ENCODE measurements at places on chromosomes 3 and 15.

DNA sequence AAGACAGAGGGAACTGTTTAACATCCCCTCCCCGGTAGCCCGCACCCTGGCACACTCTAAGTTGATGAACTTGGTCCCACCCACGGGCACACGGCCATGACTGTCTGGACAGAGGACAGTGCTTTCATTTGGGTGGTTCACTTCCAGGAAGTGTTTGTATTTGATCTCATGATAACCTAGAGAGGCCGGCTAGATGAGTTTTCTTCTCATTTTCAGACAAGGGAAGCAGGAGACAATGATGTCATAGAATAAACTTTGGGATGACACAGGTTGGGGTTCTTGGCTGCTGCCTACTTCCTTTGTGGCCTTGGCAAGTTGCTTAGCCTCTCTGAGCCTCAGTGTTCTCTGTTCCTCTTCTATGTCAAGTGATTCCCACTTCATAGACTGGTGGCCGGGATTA, 16.1 kb upstream of the LYSMD4 start:
- DNase-seq, result no peak

DNA sequence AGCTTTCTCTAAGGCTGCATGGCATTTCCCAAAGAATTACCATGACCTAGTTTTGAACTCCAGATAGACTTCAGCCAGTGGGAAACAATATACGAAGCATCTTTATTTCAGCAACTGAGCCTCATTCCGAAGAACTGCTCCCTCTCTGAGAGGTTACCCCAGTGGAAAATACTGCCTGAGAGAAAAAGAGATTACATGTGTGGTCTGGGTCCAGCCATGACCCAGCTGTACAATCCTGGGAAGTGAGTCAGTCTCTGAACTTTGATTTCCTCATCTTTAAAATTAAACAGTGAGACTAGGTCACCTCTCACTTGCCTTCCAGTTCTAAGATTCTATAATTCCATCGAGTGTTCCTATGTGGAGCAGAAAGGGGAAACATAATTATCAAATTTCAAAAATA, 42.4 kb downstream of the TNIK start:
- DNase-seq, result no peak

DNA sequence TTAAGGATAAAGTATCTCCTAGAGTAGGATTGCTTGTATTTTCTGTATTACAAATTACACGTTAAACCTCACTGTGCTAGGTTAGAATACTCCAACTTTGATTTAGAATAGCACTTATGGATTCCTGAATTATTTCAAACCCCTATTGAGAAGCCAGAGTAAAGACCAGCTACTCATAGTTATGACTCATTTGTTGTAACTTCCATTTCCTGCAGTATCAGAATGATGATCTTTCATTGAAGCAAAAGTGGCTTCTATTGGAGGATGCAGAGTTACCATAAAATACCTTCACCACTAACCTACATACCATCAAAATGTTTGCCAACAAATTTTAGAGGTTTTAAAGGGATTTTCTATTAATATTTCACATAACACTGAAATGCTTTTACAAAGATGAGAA, 1322.7 kb upstream of the ALCAM start:
- DNase-seq, result no peak

DNA sequence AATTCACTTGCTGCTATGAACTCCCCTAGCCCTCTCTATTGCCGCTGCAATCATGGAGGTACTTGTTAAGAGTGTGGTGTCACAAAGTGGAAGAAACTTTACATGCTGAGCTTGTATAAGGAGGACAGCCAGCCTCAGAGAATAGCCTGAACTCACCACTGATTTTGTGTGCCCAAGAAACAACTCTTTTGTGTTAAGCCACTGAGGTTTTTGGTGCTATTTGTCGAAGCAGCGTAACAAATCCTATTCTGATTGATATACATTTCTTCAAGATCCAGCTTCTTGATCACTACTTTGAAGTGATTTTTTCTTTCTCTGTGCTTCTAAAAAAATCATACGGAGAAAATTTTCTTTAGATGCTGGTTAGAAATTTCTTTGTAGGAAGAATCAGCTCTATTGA, 132.4 kb downstream of the MEIS2 start:
- DNase-seq, result no peak

DNA sequence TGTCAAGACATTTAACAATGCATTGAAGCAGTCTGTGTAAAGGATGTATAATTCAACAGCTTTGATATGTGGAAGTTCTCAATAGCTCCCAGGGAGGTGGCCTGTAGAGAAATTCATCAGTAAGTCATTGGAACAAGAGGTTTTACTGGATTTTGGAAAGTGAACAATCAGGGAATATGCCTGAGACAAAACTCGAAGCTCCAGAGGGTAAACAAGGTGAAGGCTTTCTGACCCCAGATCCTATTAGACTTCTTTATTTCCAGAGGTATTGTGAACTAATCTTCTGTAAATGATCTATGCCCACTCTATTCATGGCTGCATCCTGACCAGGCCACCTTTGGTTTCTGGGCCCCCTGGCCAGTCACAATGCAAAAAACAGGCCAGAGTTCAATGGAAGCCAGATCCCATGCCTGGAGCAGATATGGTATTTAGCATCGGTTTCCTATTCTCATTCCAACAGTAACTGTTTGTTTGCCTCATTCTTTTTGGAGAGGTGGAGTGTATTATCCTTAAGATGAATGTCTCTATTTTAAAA, 177.3 kb downstream of the SATB1 start:
- no peak for DNase-seq

DNA sequence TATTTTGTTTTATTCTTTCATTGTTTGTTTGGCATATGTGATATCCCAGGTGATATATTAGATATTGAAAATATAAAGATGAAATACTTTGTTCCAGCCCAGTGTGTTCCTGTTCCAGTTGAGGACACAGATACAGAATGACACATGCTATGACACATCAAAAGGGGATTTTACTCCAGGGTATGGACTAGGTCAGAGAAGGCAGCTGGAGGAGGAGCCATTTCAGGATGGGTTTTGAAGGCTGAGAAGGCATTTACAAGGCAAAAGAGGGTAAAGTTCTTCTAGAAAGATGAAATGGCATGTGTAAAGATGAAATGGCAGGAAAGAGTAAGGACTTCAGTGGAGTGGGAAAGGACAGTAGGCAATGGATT, 163.8 kb downstream of the ZIC1 start:
- no peak for DNase-seq

Data from GM13977 (cell line).